Activated T-helper 2 cell treated with anti-CD3 and anti-CD28 coated beads, Interferon-gamma antibody, Interleukin-2, Interleukin-4, amounts not matched to agents 10 μg/mL and 5 μg/mL and 100 μg/mL, durations not matched to agents 14 hours and 24 hours and 36 hours (primary cell): ENCODE measurements at places on chromosomes 7 and 10. TPM values are rescaled to one million over a fixed set of nuclear protein-coding genes. Genes with fewer than 3 reads are reported as not detected.

DNA sequence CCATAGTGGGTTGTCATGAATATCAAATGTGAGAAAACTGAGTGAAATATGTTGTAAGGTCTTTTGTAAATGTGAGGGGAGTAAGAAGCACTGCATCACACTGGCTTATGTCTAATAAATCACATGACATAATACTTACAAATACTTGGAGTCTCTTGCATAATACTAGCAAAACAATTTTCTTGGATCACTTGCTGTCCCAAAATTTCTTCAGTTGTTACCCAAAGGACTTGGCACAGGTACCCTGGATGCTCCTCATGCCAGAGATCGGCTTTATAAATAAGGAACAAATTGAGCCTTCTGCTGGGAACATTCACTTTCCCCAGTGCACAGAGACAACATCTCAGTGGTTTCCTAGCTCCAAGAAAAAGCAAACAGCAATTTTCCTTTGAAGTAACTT lies 5.0 kb upstream of the LRIT2 start:
- H3K27ac ChIP-seq, result no peak overlapping the region

GRCh38 chr10:28906934-28907333 lies 229.6 kb downstream of the BAMBI start:
- no peaks in the 10 kb centered on the region for H3K36me3 ChIP-seq
- no peak for DNase-seq
- H3K4me1 ChIP-seq, result no peaks in the 10 kb centered on the region
- H3K27me3 ChIP-seq, result peaks cover 1% of the 10 kb centered on the region
- H3K4me3 ChIP-seq, result no peak overlapping the region
- H3K27ac ChIP-seq, result no peak overlapping the region

DNA sequence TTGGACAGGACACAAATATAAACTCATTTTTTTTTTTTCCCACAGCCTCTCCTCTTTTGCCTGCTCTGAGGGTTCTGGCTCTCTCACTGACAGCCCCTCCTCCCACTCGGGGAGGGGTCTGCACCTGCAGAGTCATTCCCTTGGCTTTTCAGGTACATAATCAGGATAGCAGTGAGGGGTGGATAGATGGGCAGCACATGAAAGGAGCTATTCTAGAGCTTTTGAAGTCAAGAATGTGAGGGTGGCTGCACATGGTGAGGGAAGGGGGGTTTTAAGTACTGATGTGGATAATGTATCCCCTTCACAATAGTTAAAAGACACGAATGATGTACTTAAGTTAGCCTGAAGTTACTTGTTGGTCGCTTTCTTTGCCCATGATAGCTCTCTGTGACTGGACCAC lies 76.2 kb downstream of the CFAP58 start:
- H3K27ac ChIP-seq, result no peak overlapping the region
- no peaks in the 10 kb centered on the region for H3K36me3 ChIP-seq
- H3K27me3 ChIP-seq, result peaks cover 9% of the 10 kb centered on the region
- no peak overlapping the region for H3K4me3 ChIP-seq
- DNase-seq, result no peak

DNA sequence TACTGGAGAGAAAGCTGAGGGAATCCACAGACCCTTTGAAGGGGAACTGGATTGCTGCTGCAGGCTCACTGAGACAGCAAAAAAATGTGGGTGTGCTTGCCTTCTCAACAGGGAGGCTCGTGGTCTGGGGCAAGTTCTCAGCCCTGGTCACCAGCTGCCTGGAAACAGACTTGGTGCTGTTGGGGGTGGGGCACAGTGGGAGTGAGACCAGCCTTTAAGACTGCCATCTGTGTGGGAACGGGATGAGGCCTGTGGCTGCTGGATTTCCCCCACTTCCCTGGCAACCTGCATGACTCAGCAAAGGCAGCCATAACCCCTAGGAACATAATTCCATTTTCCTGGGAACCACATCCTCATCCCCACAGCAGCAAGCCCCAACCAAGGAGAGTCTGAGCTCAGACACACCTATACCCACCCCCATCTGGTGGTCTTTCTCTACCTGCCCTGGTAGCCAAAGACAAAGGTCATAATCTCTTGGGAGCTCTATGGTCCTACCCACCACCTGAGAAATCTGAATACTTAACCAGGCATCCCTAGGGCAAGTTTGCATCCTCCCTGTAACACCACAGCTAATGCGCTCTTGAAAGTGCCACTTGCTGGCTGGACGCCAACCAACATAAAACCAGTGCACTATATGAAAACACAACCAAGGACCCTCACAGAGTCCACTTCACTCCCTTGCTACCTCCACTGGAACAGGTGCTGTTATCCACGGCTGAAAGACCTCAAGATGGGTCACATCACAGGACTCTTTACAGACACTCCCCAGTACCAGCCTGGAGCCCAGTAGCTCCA lies 45.0 kb upstream of the TFEC start:
- H3K4me1 ChIP-seq, result no peaks in the 10 kb centered on the region
- H3K4me3 ChIP-seq, result no peak overlapping the region
- no peaks in the 10 kb centered on the region for H3K27me3 ChIP-seq

DNA sequence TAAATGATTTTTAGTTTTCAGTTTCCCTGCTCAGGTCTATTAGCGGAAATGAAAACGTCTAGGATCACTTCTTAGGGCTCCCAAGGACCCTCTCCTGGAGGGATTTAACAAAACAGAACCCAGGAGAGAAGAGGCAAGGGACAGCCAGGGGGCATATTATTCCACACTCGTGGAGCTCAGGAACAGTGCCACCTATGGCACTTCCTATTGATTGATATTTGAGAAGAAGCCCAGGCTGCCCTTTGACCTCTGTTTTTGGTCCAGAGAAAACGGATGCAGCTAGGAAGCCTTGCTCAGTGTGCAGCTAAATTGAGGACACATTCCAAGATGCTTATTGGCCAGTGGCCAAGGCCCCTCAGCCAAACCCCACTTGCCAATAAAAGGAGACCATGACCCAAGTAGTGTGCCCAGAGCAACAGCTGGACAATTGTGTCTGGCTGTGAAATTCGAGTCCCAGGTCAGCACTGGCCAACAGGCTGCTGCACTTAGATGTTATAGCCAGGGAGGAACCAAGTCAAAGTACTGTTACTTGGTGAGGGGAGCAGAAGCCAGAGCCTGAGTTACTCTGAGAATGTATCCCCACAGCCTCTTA lies 24.0 kb upstream of the GPNMB start:
- DNase-seq, result no peak
- H3K4me1 ChIP-seq, result no peaks in the 10 kb centered on the region
- no peak overlapping the region for H3K4me3 ChIP-seq
- peaks cover 15% of the 10 kb centered on the region for H3K27me3 ChIP-seq
- H3K27ac ChIP-seq, result no peak overlapping the region

- H3K4me1 ChIP-seq, result peaks cover 2% of the 10 kb centered on the region
- no peak overlapping the region for H3K27ac ChIP-seq
- peaks cover 2% of the 10 kb centered on the region for H3K36me3 ChIP-seq
- no peaks in the 10 kb centered on the region for H3K27me3 ChIP-seq
These were observed 62.0 kb downstream of the CCNY start for GRCh38 chr10:35398355-35398754.

DNA sequence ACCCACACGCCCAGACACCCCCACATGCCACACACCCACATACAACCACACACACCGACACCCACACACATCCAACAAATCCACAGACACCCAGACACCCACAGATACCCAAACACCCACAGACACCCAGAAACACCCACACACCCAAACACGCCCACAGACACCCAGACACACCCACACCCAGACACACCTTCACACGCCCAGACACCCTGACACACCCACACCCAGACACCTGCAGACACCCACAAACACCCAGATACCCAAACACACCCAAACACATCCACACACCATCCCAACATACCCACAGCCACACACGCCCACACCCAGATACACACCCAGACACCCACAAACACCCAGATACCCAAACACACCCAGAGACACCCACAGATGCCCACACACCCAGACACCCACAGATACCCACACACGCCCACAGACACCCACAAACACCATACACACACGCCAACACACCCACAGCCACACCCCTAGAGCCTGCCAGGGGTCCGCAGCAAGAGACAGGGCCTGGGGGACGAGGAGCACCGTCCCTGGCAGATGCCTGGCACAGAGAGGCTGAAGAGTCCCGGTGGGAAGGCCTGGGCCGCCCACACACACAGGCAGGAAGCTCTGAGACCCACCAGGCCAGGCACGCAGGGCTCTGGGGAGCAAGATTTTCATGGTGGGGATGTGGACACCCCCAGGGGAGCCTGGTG lies 28.5 kb downstream of the CYP2W1 start:
- no peaks in the 10 kb centered on the region for H3K27me3 ChIP-seq
- H3K27ac ChIP-seq, result peak overlapping the region; percentile 38
- DNase-seq, result no peak
- H3K4me1 ChIP-seq, result no peaks in the 10 kb centered on the region
- H3K4me3 ChIP-seq, result no peak overlapping the region

DNA sequence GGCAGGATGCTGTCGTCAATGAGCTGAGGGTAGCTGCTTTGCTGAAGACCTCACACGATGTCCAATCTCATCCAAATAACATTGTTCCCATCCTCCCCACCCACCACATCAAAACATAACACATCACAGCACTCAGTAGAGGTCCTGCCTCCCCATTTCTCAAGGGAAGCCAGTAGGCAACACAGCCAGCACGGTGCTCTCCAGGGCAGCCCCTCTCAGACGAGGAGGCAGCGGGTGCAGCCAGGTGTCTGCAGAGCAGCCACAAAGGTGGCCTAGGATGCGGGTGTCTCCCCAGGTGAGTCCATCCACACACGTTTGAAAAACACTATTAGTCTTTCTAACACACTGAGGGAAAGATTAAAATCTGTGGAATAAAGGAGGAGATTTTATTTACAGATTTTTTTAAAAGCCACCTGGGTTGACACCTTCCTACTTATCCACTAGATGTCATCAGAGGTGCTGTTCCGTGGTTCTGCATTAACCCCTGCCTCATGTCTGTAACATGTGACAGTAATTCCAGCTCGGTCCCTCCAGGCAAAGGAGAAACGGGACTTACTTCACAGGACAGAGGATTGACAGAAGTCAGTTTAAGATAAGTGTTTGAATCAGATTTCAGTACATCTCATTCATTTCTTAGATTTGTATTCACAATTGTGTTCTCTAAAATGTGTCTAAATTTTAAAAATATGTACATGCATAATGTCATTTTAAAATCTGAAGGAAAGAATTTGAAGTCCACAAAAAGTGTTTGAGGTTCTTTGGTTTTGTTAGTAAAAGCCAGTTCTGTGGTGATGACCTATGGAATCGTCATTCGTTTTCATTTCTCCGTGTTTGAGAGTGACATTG lies 68.0 kb downstream of the LANCL2 start:
- H3K4me1 ChIP-seq, result peaks cover 4% of the 10 kb centered on the region
- no peak overlapping the region for H3K27ac ChIP-seq
- DNase-seq, result no peak

GRCh38 chr7:387132-388022 lies 97.4 kb downstream of the FOXL3 start:
- peaks cover 5% of the 10 kb centered on the region for H3K36me3 ChIP-seq
- H3K4me3 ChIP-seq, result no peak overlapping the region
- no peak for DNase-seq
- H3K27ac ChIP-seq, result no peak overlapping the region
- no peaks in the 10 kb centered on the region for H3K4me1 ChIP-seq

GRCh38 chr10:43806831-43807640 lies 158.4 kb upstream of the ZNF32 start:
- H3K27ac ChIP-seq, result no peak overlapping the region
- peaks cover 9% of the 10 kb centered on the region for H3K27me3 ChIP-seq
- peaks cover 3% of the 10 kb centered on the region for H3K36me3 ChIP-seq

- H3K4me3 ChIP-seq, result no peak overlapping the region
- no peak for DNase-seq
- peaks cover 22% of the 10 kb centered on the region for H3K4me1 ChIP-seq
- H3K27me3 ChIP-seq, result peaks cover 3% of the 10 kb centered on the region
- peaks cover 4% of the 10 kb centered on the region for H3K36me3 ChIP-seq
These were observed 246.8 kb downstream of the RNLS start for GRCh38 chr10:88336334-88336733.

- peaks cover 19% of the 10 kb centered on the region for H3K27me3 ChIP-seq
- DNase-seq, result no peak
- H3K36me3 ChIP-seq, result no peaks in the 10 kb centered on the region
- H3K4me3 ChIP-seq, result no peak overlapping the region
- H3K4me1 ChIP-seq, result peaks cover 13% of the 10 kb centered on the region
These were observed 6.5 kb upstream of the WASL start for GRCh38 chr7:123755338-123755737.

- no peak overlapping the region for H3K27ac ChIP-seq
- no peak for DNase-seq
- H3K36me3 ChIP-seq, result no peaks in the 10 kb centered on the region
These were observed 99.2 kb downstream of the PTPRN2 start for GRCh38 chr7:158488181-158488971.

DNA sequence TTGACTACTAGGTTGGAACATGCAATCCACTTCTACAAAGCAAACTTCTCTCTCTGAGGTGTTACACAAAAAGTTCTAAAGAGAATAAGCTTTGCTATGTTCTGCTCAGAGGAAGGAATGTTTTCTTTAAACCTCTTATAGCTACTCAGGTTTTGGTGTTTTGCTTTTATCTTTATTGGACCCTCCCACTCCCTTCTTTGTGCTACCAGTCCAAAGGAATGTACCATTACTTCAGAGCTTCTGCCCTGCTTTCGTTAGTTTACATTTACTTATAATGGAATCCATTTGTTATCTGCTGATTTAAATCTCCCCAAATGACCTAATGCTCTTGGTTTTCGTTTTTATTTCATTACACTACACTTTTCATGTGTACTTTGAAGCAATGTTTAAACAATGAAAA lies 154.9 kb downstream of the ATE1 start:
- no peaks in the 10 kb centered on the region for H3K36me3 ChIP-seq
- H3K27me3 ChIP-seq, result no peaks in the 10 kb centered on the region
- no peak for DNase-seq
- H3K27ac ChIP-seq, result no peak overlapping the region
- H3K4me3 ChIP-seq, result no peak overlapping the region
- no peaks in the 10 kb centered on the region for H3K4me1 ChIP-seq

DNA sequence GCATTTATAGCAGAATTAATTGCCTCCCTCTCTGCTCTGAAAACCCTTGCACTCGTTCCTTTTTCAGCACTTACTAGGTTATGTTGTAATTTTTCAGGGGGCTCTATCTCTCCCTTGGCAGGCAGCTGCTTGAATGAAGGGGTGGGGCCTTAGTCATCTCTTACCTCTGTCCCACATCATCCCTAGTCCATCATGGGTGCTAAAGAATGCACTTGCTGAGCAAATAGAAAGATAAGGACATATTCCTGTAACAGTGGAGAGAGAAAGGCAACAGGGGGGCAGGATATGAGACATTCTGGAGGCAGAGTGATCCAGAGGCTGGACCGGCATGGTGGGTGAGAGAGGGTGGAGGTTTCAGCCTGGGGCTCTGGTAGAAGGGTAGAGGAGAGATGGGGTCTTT lies 60.0 kb downstream of the MINDY4 start:
- no peaks in the 10 kb centered on the region for H3K36me3 ChIP-seq
- no peak overlapping the region for H3K27ac ChIP-seq
- no peaks in the 10 kb centered on the region for H3K4me1 ChIP-seq
- no peaks in the 10 kb centered on the region for H3K27me3 ChIP-seq

Gene LIPM
- total RNA-seq, result not detected in 2 replicates

Gene CFTR
- total RNA-seq, result 0.02 TPM in 1 of 2 replicates, not detected in the other

Gene GPR158
- total RNA-seq, result 0.34 TPM in 2 replicates

Gene ADRA2A
- total RNA-seq, result not detected in 2 replicates

Gene STEAP1
- total RNA-seq, result 0.46 and 0.50 TPM in 2 replicates

Gene CADPS2
- total RNA-seq, result not detected in 2 replicates

Gene MKI67
- total RNA-seq, result 163 and 165 TPM in 2 replicates

Gene GRID2IP
- total RNA-seq, result 0.18 and 0.23 TPM in 2 replicates

Gene TMEM254
- total RNA-seq, result 11.4 and 12.6 TPM in 2 replicates

Gene EGFR
- not detected in 2 replicates for total RNA-seq
